ENCODE measurements at places on chromosomes 6 and 20.

GRCh38 chr20:53079828-53080686, 107.9 kb downstream of the TSHZ2 start:
- DNase-seq = no peak

GRCh38 chr6:154705471-154706113, 27.6 kb upstream of the SCAF8 start:
- no peak for DNase-seq

- DNase-seq = peak; percentile 5
These were observed 41.3 kb downstream of the TXLNB start for GRCh38 chr6:139250296-139251044.

DNA sequence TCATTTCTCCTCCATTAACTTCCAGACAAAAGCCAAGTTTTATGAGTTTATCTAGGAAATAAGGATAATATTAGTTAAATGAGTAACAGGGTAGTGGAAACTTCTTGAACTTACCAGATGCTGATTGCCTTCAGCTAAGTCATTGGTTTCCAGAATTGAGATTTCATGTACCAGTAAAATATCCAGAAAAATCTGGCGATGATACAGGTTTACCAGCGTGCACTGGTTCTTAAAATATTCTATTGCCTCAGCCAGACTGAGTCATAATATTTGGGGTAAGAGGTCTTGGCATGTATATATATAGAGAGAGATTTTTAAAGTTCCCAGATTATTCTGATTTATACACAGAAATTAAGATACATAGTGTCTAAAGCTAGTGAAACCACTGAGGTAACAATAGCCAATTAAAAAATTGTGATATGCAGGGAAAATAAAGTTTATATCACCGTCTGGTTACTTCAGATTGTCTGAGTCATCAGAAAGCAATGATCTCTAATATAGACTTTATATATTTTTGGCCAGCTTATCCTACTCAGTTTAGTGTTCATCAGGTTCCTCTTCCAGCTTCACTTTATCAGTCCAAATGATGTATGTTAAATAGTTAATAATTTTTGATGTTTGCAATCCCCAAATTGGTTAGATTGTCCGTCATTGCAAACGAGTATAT, 39.5 kb upstream of the SDHAF4 start:
- no peak for DNase-seq

Data from SHP77 treated with DMSO at 0.1 percent for 48 hours (cell line).